Cerebellum (tissue), 4 donors: ENCODE measurements at places on chromosomes 11 and 22.

DNA sequence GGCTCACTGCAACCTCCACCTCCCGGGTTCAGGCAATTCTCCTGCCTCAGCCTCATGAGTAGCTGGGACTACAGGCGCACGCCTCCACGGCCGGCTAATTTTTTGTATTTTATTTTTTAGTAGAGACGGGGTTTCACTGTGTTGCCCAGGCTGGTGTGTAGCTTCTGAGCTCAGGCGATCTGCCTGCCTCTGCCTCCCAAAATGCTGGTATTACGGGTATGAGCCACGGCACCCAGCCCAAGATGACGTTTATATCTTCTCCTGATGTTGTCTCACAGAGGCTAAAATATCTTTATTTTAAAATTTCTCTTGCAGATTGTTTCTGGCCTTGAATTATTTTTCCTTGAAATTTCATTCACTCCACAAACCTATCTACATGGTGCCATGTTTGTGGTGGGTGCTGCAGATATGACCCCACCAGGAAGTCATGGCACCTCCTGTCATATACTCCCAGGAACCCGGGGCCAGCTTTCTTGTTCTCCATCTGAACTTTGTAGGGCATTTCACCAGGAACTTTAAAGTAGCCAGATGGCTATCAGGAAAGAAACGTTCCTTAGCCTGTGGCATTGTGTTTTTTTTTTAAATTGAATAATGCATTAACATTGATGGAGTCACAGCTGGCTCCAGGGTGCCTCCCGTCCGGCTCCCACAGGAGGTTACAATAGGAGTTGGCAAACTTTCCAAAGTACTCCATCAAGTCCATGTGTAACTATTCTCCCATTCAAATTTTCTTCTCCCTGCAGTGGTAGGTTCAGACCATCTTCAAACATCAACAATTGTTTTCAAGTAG lies 42.0 kb upstream of the LIPT2 start:
- no peak for DNase-seq

GRCh38 chr22:49754696-49755630 lies 72.7 kb downstream of the BRD1 start:
- peak; percentile 39 for DNase-seq

DNA sequence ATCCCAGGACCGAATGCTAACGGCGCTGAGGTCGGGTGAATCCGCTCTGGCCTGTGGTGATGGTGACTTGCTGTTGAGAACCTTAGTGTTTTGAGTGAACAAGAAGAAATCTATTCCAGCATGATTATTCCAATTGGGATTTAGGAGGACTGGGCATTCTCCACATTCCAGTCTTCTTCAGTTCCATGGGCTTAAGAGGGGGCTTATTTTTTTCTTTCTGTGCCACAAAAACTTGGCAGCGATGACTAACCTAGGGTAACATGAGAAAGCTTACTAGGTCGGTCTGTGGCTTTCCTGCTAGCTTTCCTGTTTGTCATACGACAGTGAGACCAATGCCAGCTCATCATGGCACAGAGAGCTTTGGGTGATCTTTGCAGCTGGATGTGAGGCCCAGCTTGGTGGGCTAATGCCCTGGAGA lies 62.9 kb upstream of the ATXN10 start:
- DNase-seq, result no peak

GRCh38 chr22:31086703-31087330 lies 5.7 kb downstream of the SMTN start:
- DNase-seq, result no peak

- no peak for DNase-seq
These were observed 6.1 kb downstream of the MRGPRE start for GRCh38 chr11:3225826-3226750.

GRCh38 chr22:47095395-47096122 lies 333.1 kb downstream of the TBC1D22A start:
- DNase-seq, result no peak

GRCh38 chr11:64762674-64763525 lies 3.1 kb upstream of the PYGM start:
- no peak for DNase-seq

GRCh38 chr11:12932485-12932884 lies 76.6 kb upstream of the RASSF10 start:
- no peak for DNase-seq

DNA sequence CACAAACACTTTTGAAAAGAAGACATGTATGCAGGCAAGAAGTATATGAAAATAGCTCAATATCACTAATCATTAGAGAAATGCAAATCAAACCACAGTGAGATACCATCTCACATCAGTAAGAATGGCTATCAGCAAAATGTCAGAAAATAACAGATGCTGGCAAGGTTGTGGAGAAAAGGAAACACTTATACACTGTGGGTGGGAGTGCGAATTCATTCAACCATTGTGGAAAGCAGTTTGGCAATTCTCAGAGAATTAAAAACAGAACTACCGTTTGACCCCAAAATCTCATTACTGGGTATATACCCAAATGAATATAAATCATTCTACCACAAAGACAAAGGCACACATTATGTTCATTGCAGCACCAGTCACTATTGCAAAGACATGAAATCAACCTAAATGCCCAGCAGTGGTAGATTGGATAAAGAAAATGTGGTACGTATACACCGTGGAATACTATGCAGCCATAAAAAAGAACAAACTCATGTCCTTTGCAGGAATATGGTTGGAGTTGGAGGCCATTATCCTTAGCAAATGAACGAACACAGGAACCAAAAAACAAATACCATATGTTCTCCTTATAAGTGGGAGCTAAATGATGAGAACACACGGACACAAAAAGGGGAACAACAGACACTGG lies 18.5 kb downstream of the MMP13 start:
- DNase-seq, result no peak

GRCh38 chr11:106186630-106187029 lies 109.2 kb downstream of the AASDHPPT start:
- DNase-seq, result no peak

- DNase-seq, result no peak
These were observed 52.7 kb downstream of the PHF21B start for GRCh38 chr22:44956840-44957767.

- DNase-seq, result no peak
These were observed 43.0 kb upstream of the WNT11 start for GRCh38 chr11:76249195-76249741.

GRCh38 chr11:28636033-28636432 lies 527.8 kb downstream of the METTL15 start:
- no peak for DNase-seq

DNA sequence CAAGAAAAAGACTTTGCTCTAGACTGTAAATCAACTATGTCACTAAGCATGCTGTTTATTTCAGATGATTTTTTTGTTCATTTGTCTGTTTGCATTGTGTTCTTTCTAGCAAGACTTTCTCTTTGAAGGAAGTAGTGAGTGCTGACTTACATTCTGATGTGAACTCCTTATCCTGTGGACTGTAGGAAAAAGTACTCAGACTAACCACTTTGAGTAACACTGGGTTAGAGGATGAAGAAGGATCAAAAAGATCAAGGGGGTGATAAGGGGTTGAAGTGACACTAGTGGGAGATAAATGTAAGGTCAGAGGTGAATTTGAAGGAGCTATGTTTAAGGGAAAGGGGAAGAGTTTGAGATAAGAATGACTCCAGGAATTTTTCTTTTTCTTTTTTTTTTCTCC lies 369.4 kb downstream of the NELL1 start:
- DNase-seq, result no peak

GRCh38 chr11:67266449-67267187 lies at the start of gene GRK2:
GRK2 (plus strand) TSS chr11:67266473; CDS start chr11:67266700, 227 bp downstream.
- no peak for DNase-seq

DNA sequence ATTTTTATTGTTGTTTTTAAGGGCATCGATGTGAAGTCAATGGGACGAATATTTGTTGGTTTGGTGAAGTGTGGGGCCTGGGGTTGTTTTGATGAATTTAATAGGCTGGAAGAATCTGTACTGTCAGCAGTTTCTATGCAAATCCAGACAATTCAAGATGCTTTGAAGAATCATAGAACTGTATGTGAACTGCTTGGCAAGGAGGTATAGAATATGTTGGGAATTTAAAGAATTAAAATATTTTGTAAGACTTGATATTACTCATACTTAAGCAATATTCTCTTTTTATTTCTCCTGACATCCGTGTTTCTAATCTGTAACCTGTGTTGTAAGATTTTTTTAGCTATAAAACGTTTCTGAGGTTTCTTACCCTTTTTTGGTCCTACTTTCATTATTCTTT lies 61.6 kb downstream of the DYNC2H1 start:
- DNase-seq, result no peak

GRCh38 chr11:119488256-119488995 lies 65.5 kb upstream of the THY1 start:
- DNase-seq, result no peak

GRCh38 chr11:123051634-123052033 lies 10.3 kb downstream of the HSPA8 start:
- no peak for DNase-seq

GRCh38 chr22:34845391-34845790 lies 220.6 kb upstream of the ISX start:
- DNase-seq, result no peak

- no peak for DNase-seq
These were observed 27.3 kb downstream of the FAM168A start for GRCh38 chr11:73570415-73571114.

GRCh38 chr11:35139722-35140282 lies 831 bp downstream of the CD44 start:
- no peak for DNase-seq

DNA sequence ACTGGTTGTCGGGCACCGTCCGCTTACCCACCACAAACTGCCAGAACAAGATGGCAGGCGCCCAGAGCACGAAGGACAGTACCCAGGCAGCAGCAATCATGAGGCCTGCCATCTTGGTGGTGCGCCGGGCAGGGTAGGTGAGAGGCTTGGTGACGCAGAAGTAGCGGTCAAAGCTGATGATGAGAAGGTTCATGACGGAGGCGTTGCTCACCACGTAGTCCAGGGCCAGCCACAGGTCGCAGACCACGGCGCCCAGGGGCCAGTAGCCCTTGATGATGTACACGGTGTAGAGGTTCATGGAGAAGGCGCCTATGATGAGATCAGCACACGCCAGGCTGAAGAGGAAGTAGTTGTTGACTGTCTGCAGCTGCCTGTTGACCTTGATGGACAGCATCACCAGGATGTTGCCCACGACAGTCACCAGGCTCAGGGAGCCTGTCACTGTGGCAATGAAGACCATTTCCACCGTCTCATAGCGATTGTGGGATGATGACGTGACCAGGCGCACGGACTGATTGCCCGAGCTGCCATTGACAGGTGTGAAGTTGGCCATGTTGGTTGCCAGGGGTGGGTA lies 4.6 kb downstream of the MDK start:
- no peak for DNase-seq

- DNase-seq, result no peak
These were observed 4.4 kb upstream of the KCNJ11 start for GRCh38 chr11:17392872-17393271.
